ENCODE measurements at places on chromosomes 1 and 21.
A peak's percentile ranks its signal among the peaks of the same experiment; 100 is the strongest.

GRCh38 chr21:34974162-34974981, 74.7 kb downstream of the RUNX1 start:
- DNase-seq = no peak

DNA sequence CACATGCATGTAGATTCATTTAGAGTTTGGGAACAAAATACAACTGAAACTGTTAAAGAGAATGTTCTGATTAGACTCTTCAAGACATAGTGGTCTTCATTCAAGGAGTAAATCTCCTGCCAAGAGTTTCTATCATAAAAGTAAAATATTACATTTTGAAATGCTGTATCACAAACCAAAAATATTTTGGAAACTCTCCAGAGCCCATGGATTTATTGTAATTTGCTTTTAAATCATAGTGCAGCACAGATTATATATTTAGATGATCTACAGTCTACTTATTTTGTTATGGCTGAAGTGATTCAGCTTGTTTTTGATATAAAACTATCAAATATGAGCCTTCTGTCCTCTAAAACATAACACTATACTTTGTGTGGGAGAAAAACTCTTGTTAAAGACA, 105.3 kb downstream of the DISP1 start:
- no peak for DNase-seq

DNA sequence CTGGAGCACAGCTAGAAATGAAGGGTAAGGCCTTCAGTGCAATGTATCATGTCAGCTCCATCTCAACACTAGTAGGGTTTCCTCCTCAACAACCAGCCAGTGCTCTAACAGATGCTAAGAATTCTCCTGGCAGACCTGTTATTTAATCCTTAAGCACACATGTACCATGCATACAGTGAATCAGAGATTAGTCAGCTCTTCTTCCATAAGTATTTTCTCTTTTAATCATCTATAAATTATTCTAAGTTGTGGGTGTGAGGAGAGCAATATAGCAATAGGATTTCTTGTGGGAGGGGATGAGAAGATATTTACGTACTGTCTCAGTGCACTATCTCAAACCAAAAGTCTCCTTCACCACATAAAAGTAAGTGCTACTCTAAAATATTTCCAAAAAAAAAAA, 95.3 kb downstream of the COP1 start:
- no peak for DNase-seq

- DNase-seq = no peak
Measured at GRCh38 chr1:243343970-243344937, 88.4 kb downstream of the SDCCAG8 start.

- no peak for DNase-seq
Measured at GRCh38 chr1:34987018-34987417, 1.9 kb upstream of the TMEM35B start.

GRCh38 chr1:22428672-22429071, 23.0 kb upstream of the ZBTB40 start:
- DNase-seq = peak; percentile 5

GRCh38 chr1:7561331-7561921, 209.7 kb upstream of the VAMP3 start:
- no peak for DNase-seq

DNA sequence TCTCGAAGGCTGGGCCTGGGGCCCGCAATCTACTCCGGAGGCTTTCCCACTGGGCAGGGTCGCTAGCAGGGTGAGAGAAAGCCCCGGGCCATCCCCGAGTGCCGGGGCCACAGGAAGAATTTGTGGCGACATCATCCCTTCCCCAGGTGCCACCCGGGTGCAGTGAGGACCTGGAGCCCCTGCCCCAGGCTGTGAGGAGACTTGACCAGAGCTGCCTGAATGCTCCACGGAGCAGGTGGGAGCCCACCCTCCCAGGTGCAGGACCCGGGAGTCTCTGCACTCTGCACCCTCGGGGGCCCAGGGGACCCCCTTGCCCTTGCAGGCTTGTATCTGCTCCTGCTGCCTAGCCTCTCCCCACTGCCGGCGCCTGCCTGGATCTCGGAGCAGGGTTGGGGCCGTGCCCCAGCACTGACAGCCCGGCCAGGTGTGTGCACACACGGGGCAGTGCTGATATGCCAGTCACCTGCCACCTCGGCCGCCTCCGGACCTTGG, 67.5 kb upstream of the RGS7 start:
- no peak for DNase-seq

DNA sequence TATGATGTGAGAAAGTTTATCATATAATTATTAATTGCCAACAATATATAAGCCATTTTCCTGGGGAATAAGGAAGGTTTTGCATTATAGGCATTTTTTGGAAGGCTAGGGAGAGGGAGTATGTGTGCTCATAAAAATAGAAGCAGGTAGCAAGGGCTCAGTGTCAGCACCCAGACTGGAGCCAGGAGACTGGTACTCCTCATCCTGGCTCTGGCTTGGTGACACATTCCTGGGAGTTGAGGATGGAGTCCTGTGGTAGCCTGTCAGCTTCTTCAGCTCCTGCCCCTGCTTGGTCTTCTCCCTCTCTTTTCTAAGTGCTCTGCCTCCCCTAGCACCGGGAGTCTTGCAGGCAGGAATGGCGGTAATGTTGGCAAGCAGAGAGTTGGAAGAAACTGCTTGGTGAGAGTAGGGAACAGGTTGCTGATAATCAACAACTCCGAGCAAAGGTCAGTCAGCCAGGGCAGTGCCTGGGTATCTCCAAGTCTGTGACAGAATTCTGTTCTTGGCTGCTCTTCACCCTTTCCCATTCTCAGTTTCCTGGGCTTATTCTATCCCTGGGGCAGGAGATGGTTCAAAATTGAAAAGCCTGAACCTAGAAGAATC, 23.0 kb downstream of the GIPC2 start:
- no peak for DNase-seq

- no peak for DNase-seq
Measured at GRCh38 chr1:206935491-206936067, 10.7 kb downstream of the PIGR start.

GRCh38 chr1:234295626-234296025, 77.6 kb upstream of the COA6 start:
- no peak for DNase-seq

GRCh38 chr1:119286587-119287181, 81.9 kb upstream of the HAO2 start:
- no peak for DNase-seq

DNA sequence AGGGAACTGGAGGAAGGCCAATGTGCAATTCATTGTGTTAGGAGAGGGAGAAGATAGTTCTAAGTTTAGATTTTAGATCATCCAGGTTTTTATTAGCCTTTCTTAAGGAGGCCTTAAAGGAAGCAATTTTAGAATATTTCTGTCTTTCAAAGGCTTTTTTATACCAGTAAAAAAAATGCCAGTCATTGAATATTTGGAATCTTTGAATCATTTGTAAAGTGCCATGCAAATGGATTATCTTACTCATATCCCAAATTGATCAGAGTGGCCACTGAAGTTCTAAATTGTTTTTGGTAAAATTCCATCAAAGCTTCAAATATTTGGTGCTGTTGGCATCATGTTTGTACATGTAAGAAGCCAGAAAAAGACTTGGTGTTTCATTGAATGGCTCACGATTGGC, 244.8 kb downstream of the RPS6KC1 start:
- DNase-seq = no peak

Measured in retinal pigment epithelial cell (primary cell).